AG08395 (cell line): ENCODE measurements at places on chromosomes 4 and X.

GRCh38 chr4:158578476-158578875 lies 56.8 kb downstream of the RXFP1 start:
- DNase-seq = peak; percentile 23

DNA sequence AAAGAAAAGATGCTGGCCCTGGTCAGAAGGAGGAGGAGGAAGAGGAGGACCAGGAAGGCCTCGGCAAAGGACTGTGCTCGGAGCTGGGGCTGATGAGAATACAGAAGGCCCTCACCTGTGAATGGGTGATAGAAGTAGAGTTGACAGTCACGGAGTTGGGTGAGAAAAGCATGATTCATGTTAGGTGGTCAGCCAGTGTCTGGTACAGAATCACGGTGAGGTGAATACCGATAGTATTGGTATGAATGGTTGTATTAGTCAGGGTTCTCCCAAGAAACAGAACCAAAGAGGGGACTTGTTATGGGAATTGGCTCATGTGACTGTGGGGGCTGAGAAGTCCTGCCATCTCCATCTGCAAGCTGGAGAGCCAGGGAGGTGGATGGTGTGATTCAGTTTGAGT lies 32.5 kb upstream of the FAM156A start:
- DNase-seq = no peak

DNA sequence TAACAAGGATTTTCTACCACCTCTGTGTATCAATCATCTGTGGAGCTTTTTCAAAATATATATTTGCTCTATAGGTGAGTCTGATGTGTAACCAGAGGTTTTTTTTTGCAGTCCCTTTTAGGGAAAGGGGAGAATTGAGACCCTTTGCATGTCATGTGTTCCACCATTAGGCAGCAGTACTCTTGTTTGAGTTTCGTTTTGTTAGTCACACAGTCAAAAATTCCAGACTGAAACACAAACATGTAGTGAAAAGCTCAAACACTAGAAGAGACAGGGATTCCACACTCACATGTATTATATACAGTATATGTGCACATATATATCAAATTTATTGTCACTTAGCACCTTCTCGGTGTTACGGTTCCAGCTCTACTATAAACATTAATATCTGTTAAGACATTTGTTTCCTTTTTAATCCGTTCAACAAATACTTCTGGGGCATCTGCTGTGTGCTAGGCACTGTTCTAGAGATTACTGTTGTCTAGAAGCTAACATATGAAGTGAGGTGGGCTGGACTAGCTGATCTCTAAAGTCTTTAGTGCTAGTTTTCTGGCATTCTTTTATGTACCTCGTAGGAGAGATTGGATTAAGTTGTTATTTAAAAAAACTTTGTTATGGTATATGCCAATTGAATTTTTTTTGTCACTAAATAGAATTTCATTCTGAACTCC lies 5.5 kb downstream of the USP9X start:
- DNase-seq = no peak

- no peak for DNase-seq
Measured at GRCh38 chrX:68867458-68868112, 38.8 kb downstream of the EFNB1 start.

GRCh38 chr4:78337244-78338020 lies 214.1 kb upstream of the ANXA3 start:
- peak; percentile 33 for DNase-seq

- no peak for DNase-seq
Measured at GRCh38 chr4:37220685-37221084, 23.9 kb upstream of the NWD2 start.

DNA sequence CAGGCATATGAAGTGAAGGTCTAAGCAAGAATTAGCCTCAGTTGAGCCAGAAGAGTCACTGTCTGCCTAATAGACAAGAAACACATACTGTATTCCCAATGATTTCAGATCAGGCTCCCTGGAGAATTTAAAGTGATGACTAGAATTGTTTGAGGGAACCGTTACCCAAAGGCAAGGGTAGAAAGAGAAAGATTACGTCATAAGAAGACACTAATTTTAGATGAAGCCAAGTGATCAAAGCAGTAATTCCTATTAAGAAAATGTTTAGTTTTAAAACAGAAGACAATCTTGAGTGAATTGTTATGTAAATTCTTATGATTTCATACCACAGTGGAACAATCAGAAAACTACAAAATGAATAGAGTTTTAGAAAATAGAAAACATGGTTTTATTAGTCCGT lies 194.5 kb upstream of the ARSJ start:
- no peak for DNase-seq

DNA sequence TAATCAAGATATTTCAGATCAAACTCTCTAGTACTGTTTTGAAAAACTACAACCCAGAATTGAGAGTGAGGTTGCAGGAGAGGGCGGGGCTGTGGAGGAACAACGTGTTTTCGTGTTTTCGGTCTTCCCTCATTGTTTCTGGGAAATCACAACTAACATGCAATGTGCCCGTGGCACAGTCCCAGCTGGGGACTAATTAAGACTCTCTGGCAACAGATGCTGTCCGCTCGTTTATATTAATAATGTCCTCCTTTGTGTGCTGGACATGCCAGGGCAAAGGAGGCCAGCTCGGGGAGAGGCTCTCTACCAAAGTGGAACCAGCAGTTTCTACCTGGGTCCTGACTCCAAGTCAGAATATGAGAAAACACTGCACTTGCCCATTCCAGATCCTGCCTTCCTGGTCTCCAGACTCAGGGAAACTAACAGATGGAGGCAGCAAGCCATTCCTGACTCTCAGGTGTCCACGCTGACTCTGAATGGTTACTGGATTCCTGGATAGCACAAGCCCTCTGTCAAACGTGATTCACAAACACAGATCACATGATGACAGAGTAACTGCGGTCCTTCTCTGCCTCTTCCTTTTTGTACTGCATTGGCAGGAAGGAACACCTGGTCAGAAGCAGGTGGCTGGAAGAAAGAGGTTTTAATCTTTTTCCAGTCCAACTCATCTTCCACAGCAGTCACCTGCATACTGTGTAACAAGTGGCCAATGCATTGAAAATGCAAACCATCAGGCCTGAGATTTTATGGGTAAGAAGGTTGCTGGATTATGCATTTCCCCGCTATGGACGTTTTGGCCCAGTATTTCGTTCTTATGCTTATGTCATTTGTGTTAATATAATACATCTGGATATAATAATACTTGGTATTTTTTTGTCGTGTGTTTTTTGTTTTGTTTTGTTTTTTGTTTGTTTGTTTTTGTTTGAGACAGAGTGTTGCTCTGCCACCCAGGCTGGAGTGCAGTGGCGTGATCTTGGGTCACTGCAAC lies 65.0 kb downstream of the COQ2 start:
- peak; percentile 59 for DNase-seq

DNA sequence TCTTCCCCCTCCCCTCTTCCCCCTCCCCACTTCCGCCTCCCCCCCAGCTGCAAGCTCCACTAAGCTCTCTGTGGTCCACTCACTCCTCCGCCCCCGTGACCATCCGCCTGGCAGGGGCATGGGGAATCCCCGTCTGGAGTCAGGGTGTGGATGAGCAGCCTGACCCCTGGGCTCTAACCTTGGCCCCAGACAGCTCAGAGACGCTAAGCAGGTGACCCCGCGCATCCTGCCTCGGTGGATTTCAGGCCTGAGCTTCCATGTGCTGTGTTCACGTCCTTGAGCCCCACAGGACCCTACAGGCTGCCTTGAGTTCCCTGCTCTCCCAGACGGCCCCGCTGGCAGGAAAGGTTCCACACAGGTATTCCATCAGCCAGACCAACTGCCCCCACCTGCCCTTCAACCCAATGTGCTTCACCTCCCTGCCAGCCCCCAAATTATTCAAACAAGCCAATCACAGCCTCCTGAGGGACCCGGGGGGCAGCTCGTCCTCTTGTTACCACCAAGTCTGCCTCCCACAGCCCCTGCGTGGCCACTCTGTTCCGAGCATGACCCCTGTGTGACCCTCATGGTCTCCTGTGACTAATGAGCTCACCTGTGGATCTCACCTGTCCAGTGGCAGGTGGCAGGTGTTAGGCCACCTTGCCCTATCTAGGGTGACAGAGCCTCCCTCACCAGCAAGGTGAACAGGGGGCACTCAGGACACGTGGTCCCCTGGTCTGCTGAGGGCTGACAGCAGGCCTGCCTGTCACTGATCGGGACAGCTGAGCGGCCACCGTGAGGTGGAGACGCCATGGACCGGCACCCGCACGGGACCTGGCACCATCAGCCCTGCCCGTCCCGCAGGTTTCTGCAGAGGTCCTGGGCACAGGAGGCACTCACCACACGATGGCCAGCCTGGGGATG lies 73.2 kb upstream of the MXD4 start:
- DNase-seq = no peak

GRCh38 chr4:47526281-47526680 lies 41.2 kb downstream of the ATP10D start:
- no peak for DNase-seq

DNA sequence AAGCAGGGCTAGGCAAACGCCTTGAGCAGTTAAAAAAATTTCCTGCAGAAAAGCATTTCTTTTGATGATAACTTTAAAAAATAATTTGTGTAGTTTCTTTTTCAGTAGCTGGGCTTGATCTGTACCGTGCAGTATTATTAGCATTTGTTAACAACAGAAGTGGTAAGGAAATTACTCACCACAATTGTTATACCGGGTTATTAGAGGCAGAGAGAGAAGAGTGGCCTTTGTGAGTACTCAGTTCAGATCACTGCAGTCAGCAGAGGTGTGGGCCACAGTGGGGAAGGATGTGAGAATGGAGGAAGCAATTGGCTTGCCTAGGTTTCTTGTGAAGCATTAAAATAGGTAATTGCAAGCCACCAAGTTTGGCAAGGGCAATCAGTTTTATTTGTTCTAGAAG lies 14.3 kb upstream of the IL21 start:
- no peak for DNase-seq

DNA sequence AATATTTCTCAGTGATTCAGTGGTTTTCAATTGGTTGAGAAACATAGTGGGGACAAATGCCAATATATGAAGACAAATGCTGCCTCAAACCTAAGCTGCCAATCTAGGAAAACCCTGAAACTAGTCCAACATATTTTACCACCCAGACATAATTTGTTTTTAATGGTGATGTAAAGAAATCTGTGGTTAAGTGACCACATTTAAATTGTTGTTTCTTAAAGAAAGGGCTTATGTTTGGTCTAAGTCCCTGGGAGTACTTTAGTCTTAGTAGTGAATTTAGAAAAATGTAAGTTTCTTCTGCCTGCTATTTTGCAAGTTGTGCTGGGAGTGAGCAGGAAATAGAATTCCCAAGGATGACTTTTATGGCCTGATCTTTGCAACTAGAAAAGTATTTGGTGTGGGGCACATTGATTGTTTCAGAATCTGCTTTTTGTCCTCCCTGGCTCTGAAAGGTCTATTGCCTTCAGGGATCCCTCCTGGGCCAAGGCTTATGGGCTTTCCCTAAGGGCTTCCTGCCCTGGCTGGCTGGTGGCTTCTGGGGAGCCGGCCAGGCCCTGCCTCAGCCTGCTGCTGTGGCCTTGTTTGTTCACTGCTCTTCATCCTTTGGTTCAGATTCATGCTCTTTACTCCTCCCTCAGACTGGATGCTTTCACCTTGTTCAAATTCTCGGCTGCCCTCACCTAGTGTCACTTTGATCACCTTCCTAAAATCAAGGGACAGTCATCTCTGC lies 169.8 kb upstream of the JADE1 start:
- DNase-seq = peak; percentile 11

DNA sequence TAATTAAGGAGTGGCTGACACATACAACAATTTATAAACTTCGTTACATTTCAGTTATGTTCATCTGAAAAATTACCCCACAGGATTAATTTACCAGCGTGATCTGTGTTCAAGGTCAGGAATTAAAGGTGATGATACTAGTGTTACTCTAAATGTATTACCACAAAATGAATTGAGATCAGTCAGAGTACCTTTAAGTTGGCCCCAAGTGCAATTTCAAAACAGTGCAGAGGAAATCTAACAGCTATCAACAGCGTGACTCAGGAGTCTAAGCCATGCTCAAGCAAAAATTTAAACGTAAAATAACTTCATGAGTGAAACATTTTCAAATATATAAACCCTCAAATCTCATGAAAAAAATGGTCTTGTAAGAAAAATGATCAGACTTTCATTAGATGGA lies 18.7 kb downstream of the ANTXR2 start:
- no peak for DNase-seq

GRCh38 chrX:94057385-94057784 lies 383.4 kb downstream of the FAM133A start:
- no peak for DNase-seq

- DNase-seq = peak; percentile 10
Measured at GRCh38 chrX:130704053-130705038, 198.7 kb downstream of the ENOX2 start.

DNA sequence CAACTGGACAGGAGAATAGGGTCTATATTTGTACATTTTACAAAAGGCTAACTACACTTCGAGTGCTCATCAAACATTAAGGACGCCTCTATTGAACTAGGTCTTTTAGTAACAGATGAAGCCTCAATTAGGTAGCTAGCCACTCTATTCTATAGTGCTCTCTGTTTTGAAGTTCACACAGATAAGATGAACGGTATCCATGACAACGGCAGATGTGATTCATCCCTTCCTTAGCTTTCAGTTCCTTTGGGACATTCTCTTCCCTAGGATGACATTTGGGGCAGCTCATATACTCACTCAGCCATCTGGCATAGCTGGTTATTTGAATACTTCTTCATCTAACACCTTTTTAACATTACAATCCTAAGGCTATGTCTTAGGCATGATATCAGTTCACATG lies 62.4 kb upstream of the WDFY3 start:
- peak; percentile 4 for DNase-seq

DNA sequence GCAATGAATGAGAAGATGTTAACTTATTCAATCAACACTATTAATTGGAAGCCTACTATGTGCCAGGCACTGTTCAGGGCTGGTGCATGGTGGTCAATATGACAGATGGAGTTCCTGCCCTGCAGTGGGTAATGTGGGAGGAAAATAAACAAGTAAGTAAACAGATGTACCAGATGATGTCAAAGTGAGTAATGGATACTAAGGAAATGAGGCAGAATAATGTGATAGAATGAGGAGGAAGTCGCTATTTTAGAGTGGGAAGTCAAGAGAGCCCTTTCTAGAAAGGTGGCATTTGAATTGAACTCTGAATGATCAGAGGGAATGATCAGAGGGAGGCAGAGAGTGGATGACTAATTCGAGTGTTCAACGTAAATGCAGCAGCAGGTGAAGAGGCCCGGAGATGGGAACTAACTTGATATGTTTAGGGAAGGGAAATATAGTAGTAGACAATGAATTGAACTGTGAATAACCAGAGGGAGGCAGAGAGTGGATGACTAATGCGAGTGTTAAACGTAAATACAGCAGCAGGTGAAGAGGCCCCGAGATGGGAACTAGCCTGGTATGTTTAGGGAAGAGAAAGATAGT lies 48.3 kb downstream of the HMGB3 start:
- no peak for DNase-seq

DNA sequence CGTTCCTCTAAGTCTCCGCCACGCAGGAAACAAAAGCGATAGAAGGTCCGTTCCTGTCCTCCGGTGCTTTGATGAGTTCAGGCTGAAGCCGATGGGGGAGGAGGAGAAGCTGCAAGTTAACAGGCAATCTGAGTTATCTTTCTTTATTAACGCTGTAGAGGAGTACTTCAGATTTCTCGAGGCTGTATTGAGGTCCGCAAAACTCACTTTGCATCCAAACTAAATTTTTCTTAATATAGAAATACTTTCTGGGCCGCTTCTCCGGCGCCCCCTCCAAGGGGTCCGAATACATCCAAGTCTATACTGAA lies 395 bp upstream of the SOWAHB start:
- no peak for DNase-seq
